ENCODE measurements at places on chromosomes 13 and 19. TPM values are rescaled to one million over a fixed set of nuclear protein-coding genes. Genes with fewer than 3 reads are reported as not detected.

DNA sequence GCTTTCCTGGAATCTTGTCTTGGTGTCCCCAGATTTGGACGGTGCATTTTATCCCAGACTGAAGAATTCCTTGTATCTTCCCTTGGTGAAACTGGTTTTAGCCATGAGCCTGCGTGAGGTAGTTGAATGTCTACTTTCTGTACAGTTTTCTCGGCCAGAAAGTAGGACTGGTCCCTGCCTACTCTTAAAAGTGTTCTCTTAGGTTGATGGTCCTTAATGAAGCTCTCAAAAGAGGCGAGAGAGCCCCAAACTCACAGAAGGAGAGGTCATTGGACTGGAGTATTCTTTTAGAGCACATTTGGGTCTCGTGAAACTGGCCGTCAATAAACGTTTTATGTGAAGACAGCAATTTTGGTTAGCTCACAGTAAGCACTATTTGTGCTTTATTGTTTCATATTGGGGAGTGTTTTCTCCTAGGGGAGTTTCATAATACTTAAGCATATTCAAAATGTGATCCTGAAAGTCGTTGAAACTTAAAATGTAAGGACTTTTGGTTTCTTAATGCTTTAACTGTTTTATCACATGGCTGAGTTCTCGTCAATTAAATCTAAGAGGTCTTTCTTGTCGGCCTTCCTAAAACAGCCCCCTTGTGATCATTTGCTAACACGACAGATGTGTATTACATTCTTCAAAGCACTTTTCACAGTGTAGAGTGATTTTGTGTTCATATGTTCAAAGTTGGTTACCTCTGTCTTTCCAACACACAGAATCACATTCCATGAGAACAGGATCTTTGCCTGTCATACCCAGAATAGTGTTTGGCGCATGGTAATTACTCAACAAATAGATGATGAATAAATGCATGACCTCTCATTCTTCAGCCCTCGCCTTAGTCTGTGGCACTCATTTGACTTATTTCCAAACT is 889 bp downstream of the GTF2F2 start:
- DNase-seq: no peak

GRCh38 chr19:56764196-56764695 is 76.3 kb downstream of the PEG3 start:
- no peak for DNase-seq

DNA sequence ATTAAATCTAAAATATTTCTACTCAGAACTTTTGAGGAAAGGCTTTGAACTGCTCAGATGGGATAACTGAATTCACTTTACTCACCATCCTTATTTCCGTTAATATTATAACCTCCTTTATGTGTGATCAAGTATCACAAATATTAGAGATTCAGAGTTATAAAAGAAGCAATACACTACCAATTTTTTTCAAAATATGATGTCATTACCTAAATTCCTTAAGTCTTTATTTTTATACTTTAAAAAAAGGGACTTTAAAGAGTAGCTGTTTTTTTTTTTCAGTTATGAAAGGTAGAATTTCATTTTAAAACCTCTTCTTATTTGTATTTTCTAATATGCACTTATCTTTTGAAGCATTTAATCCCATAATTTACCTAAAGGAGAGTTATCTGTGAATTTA is 239.5 kb downstream of the DIAPH3 start:
- DNase-seq: no peak

DNA sequence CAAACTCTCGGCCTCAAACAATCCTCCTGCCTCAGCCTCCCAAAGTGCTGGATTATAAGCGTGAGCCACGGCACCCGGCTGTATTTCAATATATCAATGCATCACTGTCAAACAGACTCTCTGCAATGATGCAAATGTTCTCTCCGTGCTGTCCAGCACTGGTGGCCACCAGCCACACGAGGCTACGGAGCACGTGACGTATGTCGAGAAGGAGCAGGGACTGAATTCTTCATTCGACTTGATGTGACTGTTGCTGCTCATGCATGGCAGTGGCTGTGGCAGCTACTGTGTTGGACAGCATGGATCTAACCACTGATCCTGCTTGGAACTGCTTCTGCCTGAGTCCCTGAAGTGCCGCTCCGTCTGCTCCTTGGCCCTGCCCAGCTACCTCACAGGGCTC is 9.8 kb downstream of the LRRC4B start:
- DNase-seq: no peak

GRCh38 chr19:38765214-38765613 is 8.1 kb downstream of the LGALS7 start:
- no peak for DNase-seq

DNA sequence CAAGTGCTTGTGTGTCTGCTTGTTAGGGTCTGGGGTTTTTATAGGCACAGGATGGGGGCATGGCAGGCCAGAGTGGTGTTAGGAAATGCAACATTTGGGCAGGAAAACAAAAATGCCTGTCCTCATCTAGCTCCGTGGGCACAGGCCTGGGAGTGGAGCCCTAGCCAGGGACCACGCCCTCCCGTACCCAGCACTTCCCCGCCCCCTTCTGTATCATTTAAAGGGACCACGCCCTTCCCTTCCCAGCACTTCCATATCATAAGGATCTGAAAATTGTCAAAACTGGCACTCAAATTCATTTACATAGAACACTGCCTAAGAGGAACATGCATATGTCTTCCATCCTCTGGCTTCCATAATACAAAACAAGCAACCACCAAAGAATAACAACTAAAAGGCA is 185.8 kb downstream of the B3GLCT start:
- no peak for DNase-seq

GRCh38 chr13:44619651-44620050 is 43.5 kb upstream of the TSC22D1 start:
- no peak for DNase-seq

DNA sequence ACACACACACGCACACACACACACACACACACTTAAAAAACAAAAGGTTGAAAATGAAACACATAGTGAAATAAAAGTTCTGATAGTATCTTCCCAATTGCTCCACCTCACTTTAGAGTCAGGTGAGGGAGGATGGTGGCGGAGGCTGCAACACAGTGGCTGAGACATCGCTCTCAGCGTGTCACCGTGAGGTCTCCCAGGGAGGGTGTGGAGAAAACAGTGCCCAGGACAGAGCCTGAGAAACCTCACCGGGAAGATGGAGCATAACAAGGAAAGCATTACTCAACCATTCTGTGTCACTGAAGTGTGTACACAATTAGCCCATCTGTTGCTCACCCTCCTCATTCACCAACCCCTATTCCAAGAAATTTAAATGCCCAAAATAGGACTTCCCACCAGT is 111.4 kb upstream of the USP29 start:
- no peak for DNase-seq

DNA sequence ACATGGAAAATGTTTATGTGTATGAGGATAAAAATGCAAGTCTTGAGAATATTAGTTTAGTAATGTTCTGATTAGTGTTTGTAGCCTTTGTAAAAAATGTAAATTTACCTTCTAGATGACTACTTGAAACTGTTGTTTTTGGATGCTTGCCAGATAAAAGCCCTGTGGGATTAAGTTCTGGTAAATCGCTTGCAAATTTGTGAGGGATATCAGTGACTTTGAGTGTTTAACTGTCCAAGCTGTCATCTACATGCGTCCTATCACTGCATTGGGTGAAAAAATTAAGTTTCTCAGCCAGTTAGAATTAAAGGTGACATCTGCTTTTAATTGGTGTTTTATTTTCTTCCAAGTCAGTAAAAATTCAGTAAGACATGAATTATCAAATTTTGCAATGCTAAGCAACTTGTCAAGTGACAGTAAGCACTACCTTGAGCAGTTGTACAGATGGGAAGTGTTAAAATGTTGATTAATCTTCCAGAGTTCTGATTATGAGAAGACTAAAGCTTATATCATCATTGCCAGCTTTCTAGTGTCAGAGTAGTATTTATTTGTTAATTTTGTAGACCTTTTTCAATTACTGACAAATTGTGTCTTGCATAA is 88.0 kb downstream of the PCCA start:
- DNase-seq: no peak

DNA sequence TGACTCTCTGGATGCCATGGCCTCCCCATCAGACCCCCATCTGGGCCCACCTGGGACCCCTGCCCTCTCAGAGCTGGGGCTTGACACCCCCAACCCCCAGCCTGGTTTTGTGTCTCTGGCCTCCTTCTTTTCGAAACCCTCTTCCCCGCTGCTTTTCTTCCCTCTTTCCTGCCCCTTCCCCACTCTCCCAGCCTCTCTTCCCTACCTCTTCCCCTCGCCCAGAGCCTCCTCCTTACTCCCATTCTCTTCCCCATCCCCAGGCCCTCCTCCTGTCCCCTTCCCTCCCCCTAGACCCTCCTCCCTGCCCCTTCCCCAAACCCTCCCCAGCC is 2.1 kb downstream of the TNFSF9 start:
- DNase-seq: no peak

DNA sequence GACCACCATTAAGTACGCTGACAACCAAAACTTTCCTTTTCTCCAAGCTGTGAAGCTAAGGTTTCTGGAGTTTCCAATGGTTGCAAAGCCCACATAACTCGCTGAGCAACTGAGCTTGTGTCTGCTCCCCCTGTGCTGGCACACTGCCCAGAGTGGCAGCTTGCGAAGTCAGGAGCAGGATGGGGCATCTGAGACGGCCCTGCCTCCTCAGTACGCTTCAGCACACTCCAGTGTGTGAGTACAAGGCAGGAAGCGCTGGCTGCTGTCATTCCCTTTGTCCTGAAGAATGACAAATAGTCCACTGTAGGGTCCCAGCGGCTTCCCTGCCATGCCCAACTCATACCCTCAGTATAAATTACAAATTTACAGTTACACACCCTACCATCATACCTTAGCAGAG is 51.5 kb downstream of the SKA3 start:
- DNase-seq: no peak

DNA sequence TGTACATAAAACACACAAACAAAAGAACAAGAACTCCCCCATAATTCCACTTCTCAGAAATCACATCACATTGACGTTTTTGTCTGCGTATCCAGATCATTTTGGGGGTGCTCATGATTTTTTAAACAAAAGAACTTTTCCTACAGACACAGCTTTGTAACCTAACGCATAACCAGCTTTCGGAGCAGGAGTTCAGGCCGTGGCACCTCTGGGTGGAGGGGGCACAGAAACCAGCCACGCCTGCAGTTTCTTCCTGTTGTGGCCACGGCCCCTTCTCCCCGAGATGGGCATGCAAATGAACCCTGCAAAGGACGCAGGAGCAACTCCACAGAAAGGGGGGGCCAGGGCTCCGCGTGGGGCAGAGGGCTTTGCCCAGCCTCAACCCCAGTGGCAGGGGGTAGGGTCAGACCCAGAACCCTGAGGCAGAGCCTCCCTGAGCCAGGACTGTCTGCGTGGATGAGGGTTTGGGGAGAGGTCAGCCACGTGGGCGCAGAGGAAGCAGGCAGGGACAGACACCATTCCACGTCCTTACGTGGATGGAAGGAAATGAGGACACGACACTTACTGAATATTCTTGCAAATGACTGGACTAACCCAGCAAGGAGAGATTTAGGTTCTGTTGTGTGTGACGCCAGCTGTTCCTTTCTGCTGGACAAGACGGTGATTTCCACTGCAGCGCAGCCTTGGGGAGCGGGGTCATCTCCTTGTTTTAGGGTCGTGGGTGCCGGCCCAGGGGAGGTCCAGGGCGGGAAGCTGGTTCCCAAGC is 64.4 kb downstream of the RASA3 start:
- no peak for DNase-seq

GRCh38 chr19:2385053-2385721 is 25.1 kb downstream of the TMPRSS9 start:
- DNase-seq: no peak

DNA sequence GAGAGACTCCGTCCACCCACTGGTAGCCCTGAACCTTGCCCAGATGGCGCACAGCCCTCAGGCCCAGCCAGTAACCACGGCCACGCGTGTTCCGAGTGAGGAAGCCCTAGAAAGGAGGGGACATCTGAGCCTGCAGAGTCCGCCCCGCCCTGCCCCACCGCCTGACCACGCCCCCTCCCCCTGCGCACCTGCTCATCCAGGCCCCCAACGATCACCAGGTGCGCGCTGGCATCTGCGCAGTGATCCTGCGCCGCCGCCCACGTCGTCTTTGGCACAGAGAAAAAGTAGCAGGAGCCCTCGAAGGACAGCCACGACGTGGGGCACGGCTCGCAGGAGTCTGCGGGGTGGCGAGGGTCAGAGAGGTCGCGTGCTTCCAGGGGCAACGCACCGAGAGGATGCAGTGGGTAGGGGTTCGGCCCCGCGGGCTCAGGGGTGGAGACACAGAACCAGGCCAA is 2.1 kb downstream of the CLEC4G start:
- no peak for DNase-seq

DNA sequence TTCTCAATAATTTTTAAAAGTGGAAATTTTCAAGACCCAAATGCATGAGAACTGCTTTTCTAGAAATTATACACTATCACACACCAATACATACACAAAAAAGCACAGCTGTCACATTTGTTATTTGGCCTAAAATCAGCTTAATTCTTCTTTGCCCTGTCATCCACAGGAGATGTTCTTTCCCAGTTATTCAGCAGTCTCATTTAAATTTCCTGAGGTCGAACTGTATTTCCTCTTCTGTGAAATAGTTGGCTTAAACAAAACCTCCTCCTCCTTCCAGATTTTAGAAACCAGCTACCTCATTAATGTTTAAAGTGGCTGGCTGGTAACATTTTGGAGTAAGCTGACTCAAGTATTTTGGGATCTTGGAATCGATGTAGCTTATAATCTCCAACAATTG is 39.1 kb downstream of the SMAD9 start:
- no peak for DNase-seq

DNA sequence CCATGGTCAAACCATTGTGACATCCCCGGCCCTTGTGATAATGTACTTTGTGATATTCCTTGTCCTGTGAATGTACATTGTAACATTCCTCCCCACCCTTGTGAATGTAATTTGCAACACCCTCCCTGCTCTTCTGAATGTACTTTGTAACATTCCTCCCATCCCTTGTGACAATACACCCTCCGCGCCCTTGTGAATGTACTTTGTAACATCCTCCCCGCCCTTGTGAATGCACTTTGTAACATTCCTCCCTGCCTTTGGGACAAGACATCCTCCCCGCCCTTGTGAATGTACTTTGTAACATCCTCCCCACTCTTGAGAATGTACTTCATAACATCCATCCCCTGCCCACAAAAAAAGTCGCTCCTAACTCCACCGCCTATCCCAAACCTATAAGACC is 17.1 kb downstream of the ZNF846 start:
- DNase-seq: no peak

- no peak for DNase-seq
Observed at GRCh38 chr13:27080018-27080948, 91.3 kb downstream of the USP12 start.

GRCh38 chr13:46396341-46396740 is 9.3 kb upstream of the RUBCNL start:
- DNase-seq: no peak

- no peak for DNase-seq
Observed at GRCh38 chr13:97588993-97589392, 155.0 kb downstream of the RAP2A start.

GRCh38 chr13:31638577-31638976 is 100.7 kb upstream of the RXFP2 start:
- no peak for DNase-seq

Gene DNAAF3
- 1.8 TPM for total RNA-seq

Gene IZUMO2
- total RNA-seq: not detected

Gene IZUMO4
- 2.8 TPM for total RNA-seq

Gene LILRB4
- total RNA-seq: 4.0 TPM

Gene ZNF581
- 7.1 TPM for total RNA-seq
